ENCODE measurements at places on chromosomes 12 and 14. TPM values are rescaled to one million over a fixed set of nuclear protein-coding genes. Genes with fewer than 3 reads are reported as not detected.

The VPS37B gene
- 10.0 TPM for total RNA-seq

The C14orf132 gene
- total RNA-seq, result 3.2 TPM

The PZP gene
- total RNA-seq, result not detected

The TGFB3 gene
- total RNA-seq, result 1.9 TPM

The P2RX2 gene
- not detected for total RNA-seq

The SLC39A5 gene
- 0.59 TPM for total RNA-seq

The MDGA2 gene
- total RNA-seq, result not detected

The TAS2R7 gene
- total RNA-seq, result not detected

The PTPRQ gene
- not detected for total RNA-seq

The CHGA gene
- not detected for total RNA-seq

The KLRK1 gene
- 0.29 TPM for total RNA-seq

The GLS2 gene
- 6.1 TPM for total RNA-seq

The ADGRD1 gene
- total RNA-seq, result 1.0 TPM

The ALX1 gene
- total RNA-seq, result not detected

The RPL36AL gene
- total RNA-seq, result 320 TPM

The SLC4A8 gene
- total RNA-seq, result 3.7 TPM

The NOVA1 gene
- not detected for total RNA-seq

The AKAP5 gene
- 0.74 TPM for total RNA-seq

The GALNT16 gene
- total RNA-seq, result not detected

The FRMD6 gene
- 3.2 TPM for total RNA-seq

The BLOC1S1 gene
- 153 TPM for total RNA-seq

The NOS1 gene
- total RNA-seq, result not detected

The STAC3 gene
- 2.0 TPM for total RNA-seq

The NR4A1 gene
- total RNA-seq, result 68.2 TPM

The SLCO1B1 gene
- not detected for total RNA-seq

The KIF5A gene
- 0.90 TPM for total RNA-seq

The SPIC gene
- total RNA-seq, result not detected

The SPX gene
- 0.36 TPM for total RNA-seq

The ACOT4 gene
- 3.2 TPM for total RNA-seq

The KRT7 gene
- 3.5 TPM for total RNA-seq

The RNASE7 gene
- total RNA-seq, result not detected

The CAPZA3 gene
- not detected for total RNA-seq

The C12orf50 gene
- not detected for total RNA-seq

The FGF6 gene
- not detected for total RNA-seq

The PCNX4 gene
- total RNA-seq, result 26.3 TPM

The NAV3 gene
- total RNA-seq, result not detected

The LMO3 gene
- total RNA-seq, result not detected

The KRT82 gene
- not detected for total RNA-seq

The HOTAIR gene
- not detected for total RNA-seq

The AQP5 gene
- total RNA-seq, result not detected

The ACTR6 gene
- total RNA-seq, result 60.3 TPM

The IAPP gene
- not detected for total RNA-seq

The OVCH1 gene
- total RNA-seq, result not detected

The PRH1 gene
- total RNA-seq, result 6.5 TPM

The FOXG1 gene
- not detected for total RNA-seq

The ETFRF1 gene
- 10.1 TPM for total RNA-seq

The LRP10 gene
- total RNA-seq, result 62.4 TPM

The TAS2R8 gene
- total RNA-seq, result not detected

The IL31 gene
- 4.0 TPM for total RNA-seq

The MUCL1 gene
- total RNA-seq, result not detected
